CD4-positive, alpha-beta T cell treated with Interleukin-4 for 4 hours (primary cell): ENCODE measurements at places on chromosomes 4 and X.

DNA sequence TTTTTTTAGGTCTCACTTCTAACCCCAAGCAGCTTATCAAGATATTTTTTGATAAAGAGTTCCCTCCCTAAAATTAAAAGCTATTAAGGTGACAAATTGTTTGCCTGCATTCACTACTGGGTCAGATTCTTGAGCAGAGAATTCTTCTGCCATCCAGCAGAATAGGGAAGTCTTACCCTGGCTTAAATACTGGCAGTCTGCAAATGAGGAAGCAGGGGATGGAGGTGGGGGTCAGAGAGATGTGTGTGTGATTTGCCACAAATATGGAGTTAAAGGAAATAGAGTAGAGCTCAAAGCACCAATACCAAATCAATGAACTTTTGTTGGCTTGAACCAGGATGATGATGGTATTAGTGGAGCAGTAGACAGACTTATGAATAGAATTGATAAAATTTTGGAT is 122.2 kb downstream of the ANXA5 start:
- no peak for DNase-seq

DNA sequence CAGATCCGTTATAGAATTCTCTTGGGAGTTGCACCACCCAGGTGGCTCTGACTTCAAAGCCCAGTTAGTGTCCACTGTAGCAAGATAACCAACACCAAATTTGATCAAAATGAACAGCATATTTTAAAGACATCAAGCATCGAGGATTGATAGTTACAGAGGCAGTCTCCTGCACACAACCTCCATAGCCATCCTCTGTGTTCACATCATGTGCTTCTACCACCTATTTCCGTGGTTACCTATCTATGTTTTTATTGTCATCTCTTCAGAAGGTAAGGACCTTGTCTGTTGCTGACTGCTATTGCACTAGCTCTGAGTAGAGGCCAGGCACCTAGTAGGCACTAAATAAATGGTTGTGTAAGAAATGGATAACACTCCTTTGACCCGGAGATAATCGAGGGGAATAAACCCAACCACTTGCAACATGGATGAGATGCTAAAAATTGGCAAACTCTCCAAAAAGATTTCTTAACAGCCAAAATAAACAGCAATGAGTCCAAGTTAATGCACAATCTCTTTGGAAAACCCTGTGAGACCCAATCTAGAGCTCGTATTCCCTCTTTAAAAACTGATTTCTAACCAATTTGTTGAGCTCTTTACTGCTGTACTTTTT is 14.7 kb upstream of the C1QTNF7 start:
- no peak for DNase-seq

DNA sequence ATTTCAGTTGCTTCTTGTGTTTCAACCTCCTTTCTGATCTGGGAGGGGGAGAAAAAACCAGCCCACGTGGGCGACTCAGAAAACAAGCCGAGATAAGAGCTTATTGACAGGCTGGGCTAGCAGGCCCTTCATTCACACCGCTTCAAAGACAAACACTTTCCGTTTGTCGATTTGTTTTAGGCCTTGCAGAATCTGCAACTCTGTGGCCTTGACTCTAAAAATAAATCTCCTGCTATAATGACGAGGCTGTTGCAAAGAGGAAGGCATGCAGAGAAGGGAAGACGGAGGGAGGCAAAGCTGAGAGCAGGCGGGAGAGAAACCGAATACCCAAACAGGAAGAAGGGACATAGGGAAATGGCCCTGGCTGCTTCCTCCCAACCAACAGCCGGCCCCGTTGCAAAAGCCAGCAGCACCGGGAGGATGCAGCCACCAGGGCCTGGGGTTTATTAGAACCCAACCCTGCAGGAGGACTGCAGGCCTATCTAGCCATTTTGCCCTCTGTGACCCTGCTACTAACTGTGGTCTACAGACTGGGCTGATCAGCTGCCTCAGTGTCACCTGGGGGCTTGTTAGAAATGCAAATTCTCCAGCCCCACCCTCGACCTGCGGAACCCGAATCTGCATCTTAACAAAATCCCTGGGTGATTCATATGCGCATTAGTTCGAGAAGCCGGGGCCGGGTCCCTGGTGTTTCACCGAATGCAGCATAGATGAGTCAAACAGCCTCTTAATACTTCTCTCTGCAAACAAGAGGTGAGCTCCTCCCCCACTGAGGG is 325.5 kb downstream of the BCOR start:
- DNase-seq: peak; percentile 71

- DNase-seq: no peak
These were observed 111.7 kb downstream of the CHRDL1 start for GRCh38 chrX:110683925-110684324.

DNA sequence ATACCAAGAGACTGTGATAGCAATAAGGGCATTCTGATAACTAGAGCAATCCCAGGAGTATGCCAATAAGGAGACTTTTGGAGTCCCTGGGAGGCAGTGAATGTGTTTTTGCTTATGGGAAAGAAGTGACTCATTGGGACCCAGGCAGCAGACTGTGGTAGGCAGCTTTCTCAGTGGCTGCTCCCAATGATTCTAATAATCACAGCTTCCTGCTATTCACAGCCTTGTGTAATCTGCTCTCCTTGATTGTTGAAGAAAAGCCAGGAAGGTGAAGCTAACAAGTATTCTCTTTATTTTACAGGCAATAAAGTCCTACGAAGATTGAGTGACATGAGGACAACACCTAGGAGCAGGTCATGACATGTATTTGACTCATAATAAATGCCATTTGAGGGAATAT is 70.3 kb upstream of the DDX60 start:
- DNase-seq: no peak

- no peak for DNase-seq
These were observed 117.7 kb downstream of the PPA2 start for GRCh38 chr4:105356194-105356593.

- no peak for DNase-seq
These were observed 3.1 kb upstream of the FAM241A start for GRCh38 chr4:112142182-112142581.

GRCh38 chr4:61204353-61205060 is 4.4 kb downstream of the ADGRL3 start:
- DNase-seq: no peak

DNA sequence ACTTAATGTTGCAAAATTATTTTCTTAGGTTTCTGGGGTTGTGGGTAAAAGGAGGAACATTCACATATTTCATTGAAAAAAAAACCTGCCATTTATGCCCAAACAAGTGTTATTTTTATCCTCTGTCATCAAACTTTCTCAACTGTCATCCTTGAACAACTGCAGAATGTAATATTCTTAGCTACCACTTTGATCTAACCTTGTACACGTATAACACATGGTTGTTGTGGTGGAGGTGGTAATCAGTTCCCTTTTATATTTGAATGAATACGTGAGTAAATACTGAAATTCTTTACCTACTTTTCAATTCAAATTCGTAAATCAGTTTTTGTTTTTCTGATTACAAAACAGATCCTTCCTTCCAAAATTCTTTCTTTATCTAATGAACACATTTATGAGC is 3.8 kb upstream of the AMMECR1 start:
- no peak for DNase-seq

GRCh38 chr4:83753260-83753659 is 217.4 kb downstream of the GPAT3 start:
- no peak for DNase-seq

DNA sequence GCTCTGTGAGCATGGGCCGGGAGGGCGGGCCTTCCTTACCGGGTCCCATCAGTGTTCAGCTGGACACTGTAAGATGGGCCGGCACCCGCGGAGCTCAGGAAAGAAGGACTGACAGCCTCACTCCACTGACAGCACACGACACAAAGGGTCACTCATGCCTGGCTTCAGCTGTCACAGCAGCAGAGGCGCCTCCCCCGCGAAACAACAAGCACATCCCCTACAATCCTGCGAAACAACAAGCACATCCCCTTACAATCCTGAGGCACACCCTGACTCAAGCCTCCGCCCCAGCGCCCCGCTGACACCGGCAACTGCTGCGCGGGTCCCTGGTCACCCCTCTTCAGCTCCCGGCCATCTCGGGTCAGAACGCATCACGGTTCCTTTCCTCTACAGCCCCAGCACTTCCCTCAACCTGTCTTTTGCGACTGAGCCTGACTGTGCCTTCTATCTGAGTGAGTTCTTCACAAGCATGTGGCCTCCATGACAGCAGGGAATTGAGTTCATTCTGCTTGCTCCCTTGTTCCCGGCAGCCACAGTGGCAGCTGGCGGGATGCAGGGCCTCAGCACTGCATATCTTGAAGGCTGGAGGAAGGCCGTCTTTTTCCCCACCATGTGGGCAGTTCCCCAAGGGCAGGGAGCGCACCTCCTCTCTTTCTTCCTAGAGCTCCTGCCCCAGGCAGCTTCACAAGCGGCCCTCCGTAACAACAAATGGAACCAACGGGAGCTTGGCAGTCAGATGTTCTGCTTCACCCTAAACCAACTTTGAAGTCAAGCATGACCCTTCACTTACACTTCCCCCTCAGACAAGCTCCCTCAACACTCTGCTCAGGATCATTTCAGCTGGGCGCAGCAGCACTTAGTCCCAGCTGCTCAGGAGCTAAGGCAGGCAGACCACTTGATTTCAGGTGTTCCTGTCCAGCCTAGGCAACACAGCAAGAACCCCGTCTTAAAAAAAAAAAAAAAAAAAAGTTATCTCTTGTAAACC is 39.6 kb downstream of the SCD5 start:
- DNase-seq: no peak
